Tracheal epithelial cell (primary cell): ENCODE measurements at places on chromosomes 4 and X. TPM values are rescaled to one million over a fixed set of nuclear protein-coding genes. Genes with fewer than 3 reads are reported as not detected.

The FHDC1 gene
- 2.3 and 5.1 TPM in 2 replicates for total RNA-seq

The PDZD4 gene
- under 0.01 TPM in 1 of 2 replicates, not detected in the other for total RNA-seq

The SMIM31 gene
- not detected in 2 replicates for total RNA-seq

The CENPE gene
- total RNA-seq: 0.43 and 2.4 TPM in 2 replicates

The SAT1 gene
- total RNA-seq: 661 and 875 TPM in 2 replicates

The PCSK1N gene
- total RNA-seq: 0.21 and 2.9 TPM in 2 replicates

The USP26 gene
- total RNA-seq: not detected in 2 replicates

The TEC gene
- 0.43 and 0.48 TPM in 2 replicates for total RNA-seq

The SERPINA7 gene
- total RNA-seq: not detected in 2 replicates

The BRS3 gene
- not detected in 2 replicates for total RNA-seq

The METAP1 gene
- total RNA-seq: 39.8 and 62.7 TPM in 2 replicates

The CFAP47 gene
- under 0.01 TPM in 1 of 2 replicates, not detected in the other for total RNA-seq

The AMTN gene
- total RNA-seq: 0.85 and 1.9 TPM in 2 replicates
